Spleen (tissue), 13 donors: ENCODE measurements at places on chromosomes 2 and 18. TPM values are rescaled to one million over a fixed set of nuclear protein-coding genes. Genes with fewer than 3 reads are reported as not detected.

TFCP2L1 gene
- 5.2 TPM for total RNA-seq

HRH4 gene
- not detected for total RNA-seq

RFTN2 gene
- total RNA-seq = 3.1 TPM

EN1 gene
- not detected for total RNA-seq

SERPINB12 gene
- not detected for total RNA-seq
